ENCODE measurements at places on chromosomes 5 and 9.

- no peak for DNase-seq
Measured at GRCh38 chr5:159056201-159056600, 43.5 kb downstream of the EBF1 start.

GRCh38 chr5:3214396-3214795, 381.2 kb upstream of the IRX1 start:
- DNase-seq = no peak

DNA sequence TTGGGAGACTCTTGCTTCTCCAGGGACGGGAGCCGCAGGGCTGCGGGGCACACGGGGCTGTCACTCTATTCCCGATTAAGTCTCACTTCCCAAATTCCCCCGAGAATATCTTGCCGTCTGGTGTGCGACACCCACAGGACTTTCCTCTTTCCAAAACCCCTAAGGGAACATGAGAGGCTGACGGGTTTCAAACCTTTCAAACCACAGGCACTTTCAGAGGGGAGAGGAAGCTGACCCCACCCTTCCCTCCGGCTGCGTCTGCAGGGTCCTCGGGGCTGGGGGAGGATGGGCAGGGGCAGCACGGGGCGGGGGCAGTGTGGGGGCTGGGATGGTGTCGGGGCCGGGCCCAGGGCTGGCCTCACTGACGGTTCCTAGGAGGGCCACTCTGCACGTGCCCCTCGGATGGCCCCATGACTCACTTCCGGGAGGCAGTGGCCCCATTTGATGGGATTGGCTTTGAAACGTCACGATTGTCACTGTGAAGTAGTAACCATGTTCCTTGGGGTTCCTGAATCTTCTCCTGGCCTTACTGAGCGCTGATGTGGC, 38.2 kb downstream of the SLC9A3 start:
- no peak for DNase-seq

DNA sequence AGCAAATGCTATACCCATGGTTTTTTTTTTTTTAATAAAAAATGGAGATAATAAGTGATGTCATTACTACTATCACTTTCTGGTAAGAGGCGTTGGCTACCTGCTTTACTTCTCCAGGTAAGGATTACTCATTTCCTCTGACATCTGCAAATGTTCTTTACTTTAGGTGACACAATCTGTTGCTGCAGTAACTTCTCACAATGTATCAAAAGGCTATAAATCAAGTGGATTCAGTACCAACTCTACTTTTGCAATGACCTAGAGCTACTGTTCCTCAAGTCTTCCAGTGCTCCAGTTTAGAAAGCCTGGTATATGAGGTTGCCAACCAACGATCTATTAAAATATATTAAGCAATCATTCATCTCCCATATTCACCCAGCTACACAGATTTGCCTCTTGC, 129.1 kb downstream of the PLK2 start:
- DNase-seq = no peak

DNA sequence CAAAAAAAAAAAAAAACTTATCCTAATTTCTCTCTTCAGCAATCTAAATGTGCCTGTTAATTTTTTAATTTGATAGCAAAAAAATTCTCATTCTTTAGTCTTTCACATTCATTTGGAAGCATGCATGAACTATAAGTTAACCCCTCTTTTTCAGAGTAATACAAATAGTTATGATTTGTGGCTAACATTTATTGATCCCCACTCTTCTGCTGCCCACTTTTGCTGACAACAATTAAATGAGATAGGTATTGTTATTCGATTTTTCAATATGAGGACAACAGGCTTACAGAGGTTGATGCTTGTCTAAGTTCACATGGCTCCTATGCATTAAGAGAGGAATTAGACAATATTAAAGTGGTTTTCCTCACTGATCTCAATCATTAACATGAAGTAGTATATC, 2.9 kb upstream of the NR3C1 start:
- DNase-seq = no peak

DNA sequence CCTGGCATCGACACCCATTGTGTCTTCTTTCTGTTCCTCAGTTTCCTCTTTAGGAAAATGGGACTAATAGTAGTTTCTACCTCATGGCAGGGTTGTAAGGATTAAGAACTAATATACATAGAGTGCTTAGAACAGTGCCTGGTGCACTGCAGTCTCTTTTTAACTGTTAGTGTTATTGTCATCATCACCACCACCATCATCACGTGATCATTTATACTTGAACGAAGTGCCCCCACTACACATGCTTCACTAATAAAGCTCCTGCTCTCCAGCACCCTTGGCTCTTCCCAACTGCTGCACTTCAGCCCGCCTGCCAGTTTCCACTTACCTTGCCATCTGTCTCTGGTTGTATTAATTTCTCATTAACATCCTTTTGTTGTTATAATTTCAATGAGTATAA, 35.8 kb upstream of the MAST4 start:
- DNase-seq = no peak

GRCh38 chr5:177456976-177457851, 10.6 kb downstream of the PRR7 start:
- peak; percentile 90 for DNase-seq

GRCh38 chr9:38047301-38048251, 21.5 kb downstream of the SHB start:
- DNase-seq = peak; percentile 12

DNA sequence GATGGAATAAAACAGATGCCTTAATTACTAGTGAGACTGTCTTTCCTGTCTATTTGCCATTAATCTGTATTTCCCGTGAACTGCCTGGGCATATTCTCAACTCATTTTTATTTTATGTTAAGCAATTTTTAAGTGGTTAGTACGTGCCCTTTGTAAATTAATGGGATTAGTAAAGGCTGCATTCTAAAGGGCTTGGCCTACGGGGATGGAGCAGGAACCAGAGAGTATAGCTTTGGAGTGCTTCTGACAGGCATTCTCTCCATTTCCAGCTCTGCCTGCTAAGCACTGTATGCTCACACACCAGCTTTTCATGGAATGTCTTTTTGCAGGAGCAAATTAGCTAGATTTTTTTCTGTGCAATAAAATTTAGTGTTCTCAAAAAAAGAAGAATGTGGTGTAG, 241.2 kb downstream of the MCTP1 start:
- DNase-seq = no peak

- peak; percentile 14 for DNase-seq
Measured at GRCh38 chr9:124410321-124410913, 4.8 kb downstream of the PSMB7 start.

GRCh38 chr9:131657456-131657855, 82.4 kb downstream of the RAPGEF1 start:
- DNase-seq = no peak

DNA sequence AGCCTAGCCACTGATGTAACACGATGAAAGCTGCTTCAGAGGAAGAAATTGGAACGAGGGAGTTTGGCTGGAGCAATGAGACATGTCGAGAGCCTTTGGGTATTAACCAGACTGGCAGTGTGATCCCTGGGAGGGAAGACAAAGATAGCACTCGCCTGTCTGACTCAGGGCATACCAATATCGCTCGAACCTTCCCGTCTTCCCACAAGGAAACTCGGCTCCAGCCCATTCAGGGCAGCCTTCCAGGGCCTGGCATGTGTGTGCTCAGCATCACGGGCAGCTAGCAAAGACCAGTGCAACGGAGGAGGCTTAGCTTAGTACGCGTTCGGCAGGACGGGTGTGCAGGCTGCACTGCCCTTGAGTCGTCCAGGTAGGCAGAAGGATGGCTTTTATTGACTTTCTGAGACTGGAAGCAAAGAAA, 356.9 kb upstream of the WWC1 start:
- DNase-seq = no peak

GRCh38 chr5:20113031-20113715, 125.2 kb upstream of the CDH18 start:
- no peak for DNase-seq

DNA sequence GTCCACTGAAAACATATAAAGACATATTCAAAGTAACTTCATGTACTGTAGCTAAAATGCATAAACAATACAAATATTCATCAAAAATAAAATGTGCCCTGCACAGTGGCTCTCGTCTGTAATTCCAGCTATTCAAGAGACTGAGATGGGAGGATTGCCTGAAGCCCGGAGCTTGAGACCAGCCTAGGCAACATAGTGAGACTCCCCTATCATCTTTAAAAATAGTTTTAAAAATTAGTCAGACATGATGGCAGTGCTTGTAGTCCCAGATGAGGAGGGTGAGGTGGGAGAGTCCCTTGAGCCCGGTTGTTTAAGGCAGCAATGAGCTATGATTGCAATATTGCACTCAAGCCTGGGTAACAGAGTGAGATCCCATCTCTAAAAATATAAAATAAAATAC, 534.1 kb downstream of the ANXA1 start:
- DNase-seq = no peak

DNA sequence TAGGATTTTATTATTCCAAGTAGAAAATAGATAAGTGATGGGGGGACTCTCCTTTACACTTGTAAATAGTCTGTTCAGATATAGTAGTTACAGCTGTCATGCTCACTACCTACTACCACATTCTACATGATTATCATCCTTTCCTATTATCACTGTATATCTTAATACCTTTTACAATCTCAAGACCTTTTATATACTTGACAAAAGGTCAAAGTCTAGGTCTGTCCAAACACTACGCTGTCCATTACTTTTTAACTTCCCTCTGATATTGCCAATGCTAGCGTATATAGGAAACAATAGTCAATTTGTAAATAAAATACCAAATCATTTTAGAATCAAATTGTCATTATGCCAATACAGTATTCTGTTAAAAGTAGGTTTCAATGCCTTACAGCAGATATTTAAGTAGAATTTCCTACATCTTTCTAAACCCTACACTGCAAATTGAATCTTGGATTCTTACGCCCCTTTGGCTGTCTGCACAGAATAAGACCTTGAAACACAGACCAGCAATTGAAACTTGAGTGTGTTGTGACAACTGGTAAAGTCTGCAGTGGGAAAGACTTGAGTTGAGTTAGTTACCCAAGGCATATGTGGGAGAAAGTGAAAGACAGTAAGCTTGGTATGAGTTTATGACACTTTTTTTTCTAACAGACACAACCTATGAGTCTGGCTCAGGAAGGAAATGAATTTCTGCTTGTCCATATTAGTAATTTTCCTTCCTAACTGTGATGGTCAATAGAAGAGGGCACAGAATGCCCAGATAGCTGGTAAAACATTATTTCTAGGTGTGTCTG, 827.6 kb upstream of the ACO1 start:
- DNase-seq = no peak

DNA sequence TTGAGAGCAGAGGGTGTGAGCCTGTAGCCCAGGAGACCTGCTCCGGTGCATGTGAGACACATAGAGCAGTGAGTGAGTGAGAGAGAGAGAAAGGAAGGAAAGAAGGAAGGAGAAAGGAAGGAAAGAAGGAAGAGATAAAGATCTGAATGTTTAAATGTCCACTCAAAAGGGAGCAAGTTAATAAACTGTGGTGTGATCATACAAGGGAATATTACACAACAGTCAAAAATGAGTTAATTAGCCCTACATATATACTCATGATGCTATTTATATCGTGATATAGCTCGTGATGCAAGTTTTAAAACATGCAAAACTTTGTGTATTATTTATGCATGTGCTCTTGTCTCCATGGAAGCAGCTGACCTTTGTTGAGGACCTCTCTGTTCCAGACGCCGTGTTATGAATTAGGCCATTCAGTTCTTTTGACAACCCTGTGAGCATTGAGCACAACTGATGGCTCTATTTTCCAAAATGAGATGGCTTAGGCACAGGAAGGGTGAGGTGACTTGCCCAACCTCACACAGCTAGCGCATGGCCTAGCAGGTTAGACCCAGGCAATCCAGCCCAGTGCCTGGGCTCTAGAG, 70.6 kb downstream of the HMCN2 start:
- no peak for DNase-seq

DNA sequence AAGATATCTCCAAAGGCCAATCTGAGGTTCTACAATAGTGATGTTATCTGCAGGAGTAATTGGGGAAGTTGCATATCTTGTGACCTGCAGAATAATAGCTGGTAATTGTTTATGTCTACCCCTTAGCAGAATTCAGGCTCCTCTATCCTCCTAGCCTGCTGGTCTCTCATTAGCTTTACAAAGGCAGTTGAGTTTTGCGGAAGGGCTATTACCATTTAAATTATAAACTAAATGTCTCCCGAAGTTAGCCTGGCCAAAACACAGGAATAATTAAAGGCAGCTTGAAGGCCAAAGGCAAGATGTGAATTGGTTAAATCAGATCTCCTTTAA, 168.7 kb downstream of the TTC39B start:
- no peak for DNase-seq

DNA sequence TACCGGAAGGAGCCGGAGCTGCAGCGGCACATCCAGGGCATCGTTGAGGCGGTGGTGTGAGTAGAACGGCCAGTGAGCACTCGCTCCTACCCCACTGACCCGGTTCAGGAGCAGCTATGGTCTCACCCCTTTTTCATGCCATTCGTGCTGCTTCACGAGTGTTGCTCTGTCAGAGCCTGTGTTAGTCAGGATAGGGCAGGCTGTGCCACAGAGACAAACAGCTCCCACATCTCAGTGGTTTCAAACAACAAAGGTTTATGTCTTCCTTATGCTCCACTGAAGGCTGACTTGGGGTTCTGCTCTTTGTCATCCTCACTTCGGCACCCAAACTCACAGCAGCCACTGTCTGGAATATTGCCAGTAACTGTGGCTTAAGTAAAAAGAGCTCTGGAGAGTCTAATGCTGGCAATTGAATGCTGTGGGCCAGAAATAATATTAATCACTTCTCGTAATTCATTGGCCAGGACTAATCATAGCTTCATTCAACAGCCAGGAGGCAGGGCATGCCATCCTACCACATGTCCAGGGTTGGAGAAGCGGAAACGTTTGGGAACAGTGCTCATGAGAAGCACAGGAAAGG, 28.4 kb downstream of the ARHGEF37 start:
- DNase-seq = no peak

Data from erythroblast (primary cell).